ENCODE measurements at places on chromosomes 12 and 14. TPM values are rescaled to one million over a fixed set of nuclear protein-coding genes. Genes with fewer than 3 reads are reported as not detected.

The ALKBH1 gene
- 7.6 TPM for polyA plus RNA-seq

The TGM1 gene
- polyA plus RNA-seq = not detected

The SDR9C7 gene
- polyA plus RNA-seq = not detected

The CYP46A1 gene
- polyA plus RNA-seq = 0.02 TPM

The TULP3 gene
- 4.5 TPM for polyA plus RNA-seq

The LIN7A gene
- not detected for polyA plus RNA-seq

The RNFT2 gene
- polyA plus RNA-seq = 1.8 TPM

The VRTN gene
- polyA plus RNA-seq = not detected

The TAS2R50 gene
- polyA plus RNA-seq = not detected

The NANOG gene
- not detected for polyA plus RNA-seq
